MCF 10A (cell line): ENCODE measurements at places on chromosomes 2 and 18.

- no peak for DNase-seq
These were observed 37.9 kb upstream of the NARS1 start for GRCh38 chr18:57659460-57660102.

GRCh38 chr2:15850534-15850933 lies 89.8 kb upstream of the MYCN start:
- DNase-seq, result no peak

DNA sequence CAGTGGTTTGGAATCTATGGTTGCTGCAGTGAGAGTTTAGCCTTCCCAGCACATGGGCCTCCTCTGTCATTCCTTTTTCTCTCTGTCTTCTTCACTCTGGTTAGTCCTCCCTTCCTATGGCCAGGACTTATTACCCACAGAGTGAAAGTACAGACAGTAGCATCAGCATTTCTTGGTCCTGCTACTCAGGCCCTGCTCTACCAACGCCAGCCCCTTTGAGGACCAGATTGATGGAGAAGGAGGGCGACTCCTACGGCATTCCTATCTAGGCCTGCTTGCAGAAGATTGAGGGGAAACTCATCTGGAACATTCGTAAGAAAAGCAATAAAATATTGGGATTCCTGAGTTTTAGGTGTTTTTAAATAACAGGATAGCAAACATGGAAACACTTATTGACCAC lies 43.5 kb downstream of the BMP10 start:
- DNase-seq, result no peak

GRCh38 chr2:145351864-145352425 lies 832.0 kb upstream of the ZEB2 start:
- DNase-seq, result no peak

DNA sequence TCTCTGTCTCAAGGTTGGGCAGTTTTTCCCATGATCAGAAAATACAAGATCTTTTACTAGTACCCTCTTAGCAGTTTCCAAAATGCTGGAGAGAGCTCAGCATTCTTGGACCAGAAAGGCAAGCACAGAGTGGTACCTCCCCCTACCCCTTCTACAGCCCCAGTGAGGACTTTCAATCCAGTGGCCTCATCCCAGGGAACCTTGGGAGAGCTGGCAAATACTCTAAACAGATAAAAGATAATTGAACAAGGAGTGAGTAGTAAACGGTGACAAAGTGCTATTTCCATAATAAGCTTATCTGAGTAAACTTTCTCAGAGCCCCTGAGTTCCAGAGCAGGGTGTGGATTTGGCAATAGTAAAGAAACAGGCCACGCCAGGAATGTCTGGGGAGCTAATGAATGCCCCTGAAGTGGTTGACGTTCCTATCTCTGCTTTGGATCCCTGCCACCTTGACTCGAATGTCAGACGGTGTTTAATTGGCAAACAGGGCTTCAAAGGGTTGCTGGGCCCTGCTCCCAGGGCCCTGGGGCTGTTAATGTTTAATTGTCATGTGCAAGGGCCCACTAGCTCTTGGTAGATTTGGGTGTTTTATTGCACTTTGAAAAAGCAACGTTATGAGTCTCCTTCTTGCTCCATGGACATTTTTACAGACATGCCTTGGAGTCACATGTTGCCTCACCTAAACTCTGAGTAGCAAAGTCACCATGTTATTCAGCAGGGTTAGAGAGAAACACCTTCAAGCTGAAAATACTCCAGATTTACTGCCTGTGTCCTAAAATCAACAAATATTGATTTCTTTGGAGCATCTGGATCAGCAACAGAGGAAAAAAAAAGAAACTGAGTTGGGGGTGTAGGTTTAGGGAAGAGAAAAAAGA lies 239.9 kb downstream of the CYRIA start:
- DNase-seq, result peak; percentile 55

GRCh38 chr2:123928358-123928757 lies 96.7 kb upstream of the CNTNAP5 start:
- DNase-seq, result no peak
